ENCODE measurements at places on chromosomes 13 and 19.

DNA sequence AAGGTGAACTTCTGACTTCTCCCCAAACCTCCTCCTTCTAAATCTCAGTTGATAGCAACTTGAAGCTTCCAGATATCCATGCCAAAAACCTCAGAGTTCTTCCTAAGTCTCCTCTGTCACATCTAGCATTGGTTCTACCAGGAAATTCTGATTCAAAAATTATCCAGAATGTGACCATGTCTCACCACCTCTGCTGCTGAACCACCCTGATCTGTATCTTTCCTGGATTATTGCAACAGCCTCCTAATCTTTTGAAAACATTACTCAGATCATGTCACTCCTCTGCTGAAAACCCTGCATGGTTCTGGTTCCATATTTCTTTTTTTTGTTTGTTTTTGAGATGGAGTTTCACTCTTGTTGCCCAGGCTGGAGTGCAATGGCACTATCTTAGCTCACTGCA is 78.7 kb upstream of the TNFSF11 start:
- no peak for DNase-seq

GRCh38 chr13:20672772-20673171 is 30.7 kb upstream of the IL17D start:
- no peak for DNase-seq

- no peak for DNase-seq
Measured at GRCh38 chr19:28045621-28046020, 1167.3 kb downstream of the UQCRFS1 start.

GRCh38 chr13:113542751-113543424 is 41.7 kb upstream of the TFDP1 start:
- no peak for DNase-seq

DNA sequence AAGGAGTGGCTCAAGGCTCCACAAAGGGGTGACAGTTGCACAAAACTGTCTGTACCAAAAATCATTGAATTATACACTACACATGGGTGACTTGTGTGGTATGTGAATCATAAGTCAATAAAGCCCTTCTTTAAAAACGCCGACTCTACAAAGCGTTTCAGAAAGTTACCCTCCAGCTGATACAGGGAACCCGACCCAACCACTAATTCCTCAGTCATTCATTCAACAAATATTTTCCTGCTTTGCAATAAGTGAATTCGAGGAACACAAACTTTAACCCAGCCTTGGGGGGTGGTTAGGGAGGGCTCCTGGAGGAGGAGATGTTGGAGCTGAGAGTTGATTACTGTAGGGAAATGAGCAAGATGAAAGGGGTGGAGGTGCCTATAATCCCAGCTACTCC is 32.0 kb downstream of the LTBP4 start:
- no peak for DNase-seq

GRCh38 chr13:103250071-103250470 is 183.9 kb upstream of the SLC10A2 start:
- no peak for DNase-seq

DNA sequence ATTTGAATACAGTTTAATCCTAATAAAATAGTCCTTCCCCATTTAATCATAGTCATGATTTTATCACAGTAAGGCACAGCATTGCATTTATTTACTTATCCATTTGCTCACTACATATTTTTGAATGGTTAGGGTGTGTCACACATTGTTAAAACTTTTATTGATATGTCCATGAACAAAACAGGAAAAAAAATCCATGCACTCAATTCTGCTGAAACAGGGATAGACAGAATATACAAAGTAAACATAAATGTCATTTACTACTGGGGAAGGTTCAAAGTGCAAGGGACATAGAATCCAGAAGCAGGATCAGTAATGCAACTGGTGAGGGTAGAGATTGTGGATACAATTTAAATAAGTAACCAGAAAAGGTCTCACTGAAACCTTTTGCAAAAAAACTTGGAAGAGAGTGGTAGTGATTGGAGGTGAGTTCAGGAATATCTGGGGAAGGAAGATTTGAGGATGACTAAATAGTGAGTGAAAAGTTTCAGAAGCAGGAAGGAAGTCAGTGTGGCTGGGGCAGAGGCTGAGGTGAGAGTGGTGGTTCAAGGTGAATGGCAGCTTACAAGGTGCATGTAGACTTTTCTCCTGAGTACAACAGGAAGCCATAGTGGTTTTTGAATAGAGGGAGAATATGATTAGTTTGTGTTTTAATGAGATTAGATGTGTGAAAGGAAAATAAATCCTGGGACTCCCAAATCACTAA is 387.2 kb upstream of the ATXN8OS start:
- no peak for DNase-seq

- no peak for DNase-seq
Measured at GRCh38 chr19:7925171-7925851, 624 bp downstream of the CTXN1 start.

GRCh38 chr19:52942386-52943133 is 19.3 kb upstream of the ZNF888 start:
- DNase-seq: peak; percentile 18

DNA sequence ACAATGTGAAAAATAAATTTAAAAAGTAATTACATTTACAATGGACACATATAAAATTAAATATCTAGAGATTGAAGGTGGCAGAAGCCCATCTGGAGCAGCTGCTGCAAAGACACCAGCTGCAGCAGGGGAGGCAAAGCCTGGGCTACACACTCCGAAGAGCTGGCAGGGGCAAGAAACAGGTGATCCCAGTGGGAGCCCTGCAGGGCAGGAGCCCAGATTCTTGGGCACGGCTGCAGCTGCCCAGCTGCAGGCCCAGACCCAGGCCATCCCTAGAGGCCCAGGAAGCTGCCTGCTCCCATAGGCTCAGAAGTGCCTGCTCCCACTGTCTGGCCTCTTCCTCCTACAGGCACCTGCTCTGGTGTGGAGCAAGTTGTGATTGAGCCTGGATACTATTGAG is 1547.9 kb upstream of the SPRY2 start:
- DNase-seq: no peak

DNA sequence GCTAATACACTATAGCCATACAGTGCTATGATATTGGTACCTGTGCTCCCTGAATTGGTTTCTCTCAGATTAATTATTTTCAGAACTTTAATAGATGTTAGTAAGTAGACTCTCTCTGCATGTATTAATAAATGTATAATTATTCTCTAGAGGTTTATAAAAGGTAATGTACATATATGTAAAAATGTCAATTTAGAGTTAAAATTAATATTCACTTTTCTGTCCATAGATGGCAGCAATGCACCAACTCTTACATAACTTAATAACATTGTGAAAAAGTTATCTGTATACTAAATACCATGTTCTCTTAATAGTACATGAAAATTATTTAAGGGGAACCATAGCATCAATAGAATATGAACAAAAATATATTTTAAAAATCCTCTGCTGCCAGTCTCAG is 515.0 kb upstream of the KLHL1 start:
- no peak for DNase-seq

DNA sequence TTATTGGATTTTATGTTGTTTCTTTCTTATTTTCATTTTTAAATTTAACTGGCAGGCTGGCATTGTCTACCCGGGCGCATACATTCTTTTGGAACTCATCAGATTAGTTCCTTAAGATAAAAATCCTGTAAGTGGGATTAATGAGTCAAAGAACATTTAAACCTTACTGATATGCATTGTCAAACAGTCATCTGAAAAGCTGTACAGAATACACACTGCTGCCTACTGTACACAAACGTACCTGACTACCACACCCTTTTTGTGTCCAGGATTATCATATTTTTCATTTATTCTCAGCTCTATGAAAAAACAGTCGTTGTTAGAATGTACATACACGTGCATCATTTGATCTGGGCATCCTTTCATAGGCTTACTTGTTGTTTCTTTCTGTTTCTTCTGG is 358.3 kb downstream of the EFNB2 start:
- DNase-seq: no peak

GRCh38 chr13:75770164-75770563 is 134.0 kb downstream of the LMO7 start:
- no peak for DNase-seq

DNA sequence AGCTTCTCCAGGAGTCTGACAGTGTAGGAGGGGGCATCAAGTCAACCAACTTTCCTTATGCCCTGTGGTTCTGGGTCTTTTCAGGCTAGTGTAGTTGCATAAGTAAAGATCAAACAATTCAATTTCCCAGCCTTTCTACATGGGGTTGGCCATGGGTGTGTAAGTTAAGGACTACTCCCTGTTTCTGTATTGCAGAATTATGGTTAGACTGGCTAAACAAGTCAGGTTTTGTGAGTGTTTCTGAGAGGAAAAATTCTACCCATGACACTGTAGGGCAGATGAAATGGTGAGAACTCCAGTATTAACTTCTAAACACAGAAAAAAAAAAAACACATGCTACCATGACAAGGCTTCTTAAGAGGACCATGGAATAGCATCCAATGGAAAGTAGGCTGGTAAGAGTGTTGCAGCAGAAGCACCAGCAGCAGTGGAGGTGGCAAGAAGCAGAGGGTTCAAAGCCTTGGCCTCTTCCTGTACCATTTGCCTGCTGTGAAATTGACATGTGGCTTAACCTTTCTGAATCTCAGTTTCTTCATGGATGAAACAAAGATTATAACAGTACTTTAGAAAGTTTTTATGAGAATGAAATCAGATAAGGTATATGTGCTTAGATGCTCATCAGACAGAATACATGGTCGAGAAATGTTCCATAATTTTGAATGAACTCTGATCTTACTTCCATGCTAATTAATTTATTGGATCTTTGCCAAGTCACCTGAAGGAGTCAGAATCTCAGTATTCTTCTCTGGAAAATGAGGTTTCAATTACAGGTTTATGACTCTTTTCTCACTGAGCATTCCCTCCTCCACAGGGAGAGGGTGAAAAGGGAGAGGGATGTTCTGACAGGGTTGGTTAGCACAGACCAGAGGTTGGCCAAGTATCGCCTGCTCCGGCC is 11.4 kb upstream of the SCEL start:
- DNase-seq: no peak

DNA sequence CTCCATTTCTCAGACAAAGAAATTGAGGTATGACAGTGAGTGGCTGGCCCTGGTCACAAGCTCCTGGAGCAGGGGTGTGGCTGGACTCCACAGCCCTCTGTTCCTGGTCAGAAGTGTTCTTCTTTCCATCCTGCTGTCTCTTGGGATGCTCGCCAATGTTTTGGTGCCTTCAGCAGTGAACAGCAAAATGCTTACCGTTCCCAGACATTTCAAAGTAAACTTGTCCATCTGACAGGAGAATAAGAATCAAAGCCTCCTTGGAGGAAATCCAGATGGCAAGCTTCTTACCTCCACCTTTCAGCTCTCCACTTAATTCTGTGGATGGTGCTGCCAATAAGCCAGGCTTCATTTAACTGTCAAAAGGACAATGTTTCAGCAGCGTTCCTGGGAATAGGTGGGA is 954.1 kb downstream of the UQCRFS1 start:
- DNase-seq: no peak
